ENCODE measurements at places on chromosomes 2 and 18.

- no peak for DNase-seq
Observed at GRCh38 chr2:77666251-77666980, 144.2 kb upstream of the LRRTM4 start.

GRCh38 chr2:99032786-99033185 is 96.8 kb upstream of the CRACDL start:
- no peak for DNase-seq

DNA sequence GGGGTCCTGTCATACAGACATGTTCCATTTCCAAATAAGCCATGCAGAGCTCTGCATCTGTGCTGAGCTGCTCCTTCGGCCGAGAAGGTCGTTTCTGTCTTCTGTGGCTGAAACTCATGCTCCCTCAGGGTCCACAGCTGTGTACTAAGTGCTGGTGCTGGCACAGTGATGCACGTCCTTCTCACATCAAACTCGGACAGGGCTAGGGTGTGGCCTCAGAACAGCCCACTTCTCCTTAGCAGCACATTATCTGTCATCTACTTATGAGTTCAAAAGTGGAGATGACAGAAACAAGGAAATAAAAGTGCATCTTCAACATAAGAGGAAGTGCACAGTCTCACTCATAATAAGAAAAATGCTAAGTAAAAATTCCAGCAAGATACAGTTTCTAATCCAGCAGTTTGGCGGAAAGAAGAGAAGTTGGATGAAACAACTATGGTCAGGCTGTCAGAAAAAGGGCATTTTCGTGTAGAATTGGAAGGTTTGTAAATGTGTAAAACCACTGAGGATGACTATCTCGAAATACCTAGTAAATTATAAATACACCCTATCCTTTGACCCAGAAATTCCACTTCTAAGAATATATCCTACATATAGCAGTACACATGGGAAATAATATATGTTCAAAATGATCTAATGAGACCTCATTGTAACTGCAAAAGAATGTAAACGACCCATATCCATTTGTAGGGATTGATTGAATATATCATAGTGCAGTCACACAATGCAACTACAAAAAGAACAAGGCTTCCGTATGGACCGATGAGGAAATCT is 53.7 kb upstream of the APCDD1 start:
- DNase-seq, result no peak

GRCh38 chr18:71405169-71405809 is 1116.4 kb downstream of the SOCS6 start:
- no peak for DNase-seq

- DNase-seq, result no peak
Observed at GRCh38 chr2:187383043-187383800, 64.8 kb downstream of the CALCRL start.

DNA sequence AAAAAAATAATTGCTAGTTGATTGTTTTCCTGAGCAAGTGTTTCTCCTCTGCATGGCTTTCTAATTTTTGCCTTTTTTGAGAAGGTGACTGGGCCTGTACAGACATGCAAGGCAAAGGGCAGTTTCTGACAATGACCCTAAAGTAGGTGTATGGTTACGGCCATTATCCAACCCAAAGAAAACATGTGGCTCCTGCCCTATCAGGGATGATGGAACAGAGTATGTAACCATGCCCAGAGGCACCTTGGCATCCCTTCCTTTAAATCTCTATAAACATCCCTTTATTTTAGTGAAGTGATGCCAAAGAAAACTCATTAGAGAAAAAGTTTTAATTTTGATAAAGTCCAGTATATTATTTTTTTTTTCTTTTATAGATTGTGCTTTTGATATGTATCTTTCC is 217.5 kb downstream of the LPIN1 start:
- DNase-seq, result no peak

DNA sequence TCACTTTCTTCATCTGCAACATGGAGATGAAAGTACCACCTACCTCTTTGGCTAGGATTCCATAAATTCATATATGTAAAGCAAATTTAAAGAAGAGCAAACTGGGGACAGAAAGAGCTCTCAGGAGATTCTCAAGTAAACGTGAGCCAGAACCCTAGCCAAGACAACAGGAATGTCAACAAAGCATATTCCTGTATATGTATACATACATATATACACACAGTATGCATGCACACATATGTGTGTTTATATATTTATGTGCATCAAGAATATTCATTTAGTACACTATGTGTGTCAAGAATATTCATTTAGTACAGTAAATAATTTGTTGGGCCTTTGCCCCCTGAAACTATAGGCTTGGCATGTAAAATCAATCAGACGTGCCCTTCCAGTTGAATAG is 574.4 kb upstream of the KLHL29 start:
- no peak for DNase-seq

DNA sequence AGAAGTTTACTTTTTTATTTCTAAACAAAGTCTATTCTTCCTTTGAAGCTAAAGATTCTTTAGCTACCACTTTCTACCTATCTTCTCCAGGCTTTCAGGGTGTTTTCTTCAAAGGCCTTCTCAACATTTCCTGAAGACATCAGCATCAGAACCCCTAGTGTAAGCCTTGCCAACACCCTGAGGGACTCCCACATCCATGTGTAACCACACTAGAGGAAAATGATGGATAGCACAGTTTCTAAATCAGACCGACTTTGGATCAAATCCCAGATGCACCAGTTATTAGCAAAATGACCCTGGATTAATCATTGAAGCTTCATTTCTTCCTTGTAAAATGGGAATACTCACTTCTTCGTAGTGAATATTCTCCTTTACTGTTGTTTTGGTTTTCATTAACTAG is 4.7 kb upstream of the TTN start:
- no peak for DNase-seq

GRCh38 chr2:164260506-164260905 is 360.8 kb downstream of the GRB14 start:
- DNase-seq, result no peak

GRCh38 chr2:235860871-235861270 is 307.3 kb downstream of the GBX2 start:
- no peak for DNase-seq

- DNase-seq, result no peak
Observed at GRCh38 chr2:172677363-172677762, 58.3 kb upstream of the RAPGEF4 start.

DNA sequence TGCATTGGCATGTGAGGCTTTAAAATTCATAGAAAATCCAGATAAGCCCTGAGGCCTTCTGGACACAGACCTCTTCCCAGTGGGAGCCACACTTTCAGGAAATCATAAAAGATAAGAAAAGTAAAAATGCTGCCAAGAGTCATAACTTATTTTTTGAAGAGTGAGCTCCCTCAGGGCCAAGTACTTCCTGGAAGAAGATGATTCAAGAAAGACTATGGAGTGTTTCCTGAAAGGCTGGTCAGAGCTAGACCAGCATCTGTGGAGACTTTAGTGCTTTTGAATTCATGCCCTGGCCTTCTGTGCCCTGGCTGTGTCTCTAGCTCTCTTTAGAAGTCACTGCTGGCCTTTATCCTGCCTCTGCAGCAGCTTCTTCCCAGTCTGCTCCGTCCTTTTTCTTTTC is 6.4 kb upstream of the XDH start:
- no peak for DNase-seq

- no peak for DNase-seq
Observed at GRCh38 chr2:191620144-191620543, 57.8 kb upstream of the NABP1 start.

- no peak for DNase-seq
Observed at GRCh38 chr2:158357699-158358098, 98.9 kb downstream of the CCDC148 start.

DNA sequence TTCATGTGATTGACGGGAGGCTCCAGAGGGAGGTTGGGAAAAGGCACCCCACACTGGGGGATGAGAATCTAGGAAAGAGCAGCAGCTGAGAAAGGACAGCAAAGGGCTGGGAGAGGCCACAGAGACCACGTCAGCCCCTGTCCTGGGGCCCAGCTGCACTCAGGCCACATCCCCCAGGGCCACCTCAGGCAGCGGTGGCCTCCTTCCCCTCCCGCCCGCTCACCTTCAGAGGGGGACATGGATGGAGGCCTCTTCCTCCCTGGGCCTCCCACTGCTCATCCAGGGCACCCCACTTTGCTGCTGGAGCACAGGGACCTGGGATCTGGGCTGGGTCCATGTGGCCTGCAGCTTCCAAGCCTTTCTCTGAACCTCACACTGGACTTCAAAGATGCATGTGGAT is 199.8 kb upstream of the HDAC4 start:
- no peak for DNase-seq

- no peak for DNase-seq
Observed at GRCh38 chr2:240786355-240786841, 33.6 kb downstream of the KIF1A start.

- no peak for DNase-seq
Observed at GRCh38 chr2:68987021-68987503, 12.6 kb downstream of the GKN1 start.

DNA sequence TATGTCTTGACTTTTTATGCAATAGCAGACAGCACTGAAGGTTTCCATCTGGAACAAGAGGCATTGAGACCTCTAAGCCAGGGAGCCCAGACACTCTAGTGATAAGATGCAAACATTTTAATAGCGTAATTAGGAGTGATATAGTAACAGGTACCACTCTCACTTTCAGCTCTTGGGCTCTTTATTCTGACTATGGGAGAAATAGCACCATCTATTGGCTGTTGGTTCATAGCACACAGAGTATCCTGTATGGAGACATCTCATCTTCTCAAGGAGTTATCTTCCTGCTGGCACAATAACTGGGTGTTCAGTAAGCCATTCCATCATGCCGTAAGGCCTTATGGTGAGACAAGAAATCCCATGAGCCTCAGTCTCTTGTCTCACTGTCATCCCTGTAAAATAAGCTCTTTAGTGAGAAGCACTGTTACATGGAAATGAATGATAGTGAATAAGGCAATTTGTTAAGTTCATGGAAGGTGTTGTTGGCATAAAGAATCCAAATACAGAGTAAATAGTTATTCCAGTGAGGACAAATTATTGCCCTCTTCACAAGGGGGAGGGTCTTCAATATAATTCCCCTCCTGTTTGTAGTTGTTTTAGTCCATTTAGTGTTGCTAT is 48.3 kb downstream of the THUMPD2 start:
- DNase-seq, result no peak

DNA sequence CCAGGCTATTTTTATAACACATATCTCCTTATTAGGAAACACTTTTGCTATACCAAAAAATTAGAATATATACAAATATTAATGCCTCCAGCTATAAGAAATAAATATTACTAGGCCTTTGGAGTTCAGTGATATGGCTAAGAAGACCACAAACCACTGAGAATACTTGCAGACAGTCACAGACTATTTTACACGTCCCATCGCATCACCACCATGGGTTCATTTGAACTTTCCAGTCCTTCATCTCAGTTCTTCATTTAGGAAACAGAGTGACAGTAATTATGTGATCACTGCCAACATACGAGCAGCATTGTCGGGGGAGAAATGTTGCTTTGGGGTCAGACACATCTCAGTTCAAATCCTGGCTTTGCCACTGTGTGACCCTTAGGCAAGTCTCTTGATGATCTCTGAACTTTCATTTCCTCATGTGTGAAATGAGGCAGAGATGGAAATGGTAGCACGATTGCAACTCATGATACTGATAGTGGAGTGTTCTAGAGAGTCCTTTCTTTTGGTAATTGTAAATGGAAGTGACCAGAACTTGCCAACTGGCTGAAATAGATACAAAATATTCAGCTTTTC is 138.9 kb upstream of the NRP2 start:
- no peak for DNase-seq

GRCh38 chr2:235855011-235855410 is 313.2 kb downstream of the GBX2 start:
- DNase-seq, result no peak

DNA sequence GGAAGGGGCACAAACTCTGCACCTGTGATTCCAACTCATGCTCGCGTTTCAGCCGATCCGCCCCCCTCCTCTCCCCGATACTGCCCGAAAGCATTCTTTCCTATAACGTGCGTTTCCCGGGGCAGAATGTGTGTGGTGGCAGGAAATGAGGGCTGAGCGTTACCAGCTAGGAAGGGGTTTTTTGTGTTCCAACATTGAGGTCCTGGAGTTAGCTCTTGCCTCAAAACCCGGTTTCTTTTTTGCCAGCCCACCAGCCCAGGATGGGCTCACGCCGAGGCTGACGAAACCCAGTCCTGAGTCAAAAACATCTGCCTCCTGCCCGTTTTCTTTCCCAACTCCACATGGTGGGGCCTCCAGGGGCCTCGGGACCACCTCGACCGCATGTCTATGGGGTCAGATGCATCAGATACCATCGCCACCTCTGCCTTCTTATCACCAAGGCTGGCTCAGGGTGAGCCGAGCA is 113.7 kb upstream of the COPS8 start:
- no peak for DNase-seq

- peak; percentile 1 for DNase-seq
Observed at GRCh38 chr2:240464514-240465241, 29.2 kb downstream of the GPC1 start.

DNA sequence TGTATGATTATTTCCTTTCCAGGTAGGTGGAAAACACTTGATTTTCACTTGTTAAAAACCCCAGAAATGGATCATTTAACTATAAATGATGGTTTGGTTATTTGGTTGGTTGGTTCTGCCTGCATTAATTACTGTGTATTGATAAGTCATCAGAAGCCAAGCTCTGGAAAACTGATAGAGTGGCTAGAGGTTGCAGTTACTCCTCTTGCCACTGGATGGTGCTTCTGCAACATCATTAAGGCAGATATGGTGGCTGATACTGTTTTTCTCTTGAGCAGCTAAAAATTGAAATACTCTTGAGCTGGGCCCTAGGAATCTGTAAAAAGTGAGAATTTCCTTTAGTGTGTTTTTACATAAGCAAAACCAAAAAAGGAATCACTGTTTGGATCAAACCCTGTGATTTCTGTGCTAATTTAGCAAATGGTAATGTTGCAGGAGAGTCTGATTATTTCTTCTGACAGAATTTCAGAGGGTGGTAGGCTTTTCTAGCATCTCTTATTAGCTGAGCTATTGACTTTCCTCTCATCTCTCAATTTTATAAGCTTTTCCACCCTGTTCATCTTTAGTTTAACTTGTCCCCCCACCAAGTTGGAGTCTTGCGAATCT is 54.3 kb downstream of the RAB10 start:
- DNase-seq, result no peak

DNA sequence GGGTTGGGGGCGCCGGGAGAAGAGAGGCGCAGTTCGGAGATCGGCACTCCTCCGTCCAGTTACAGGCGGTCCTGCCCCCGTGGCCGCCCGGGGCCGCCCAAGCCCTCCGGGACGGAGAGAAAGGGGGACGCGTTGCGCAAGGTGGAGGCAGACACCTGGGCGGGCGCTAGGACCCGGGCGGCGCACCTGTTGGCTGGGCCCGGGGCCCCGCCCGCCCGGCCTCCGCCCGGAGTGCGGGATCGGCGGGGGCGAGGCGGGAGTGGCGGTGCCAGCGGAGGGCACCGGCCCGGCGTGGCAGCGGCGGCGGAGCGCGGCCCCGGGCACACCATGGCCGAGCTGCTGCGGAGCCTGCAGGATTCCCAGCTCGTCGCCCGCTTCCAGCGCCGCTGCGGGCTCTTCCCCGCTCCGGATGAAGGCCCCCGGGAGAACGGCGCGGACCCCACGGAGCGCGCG is at the start of gene SGPP2:
TSS of gene SGPP2 (plus strand) at position 268 of the 453 bp plus-strand sequence. CDS start at position 328, 60 bp downstream.
- DNase-seq, result no peak
